AG04450 (cell line): ENCODE measurements at places on chromosomes 7 and 10. TPM values are rescaled to one million over a fixed set of nuclear protein-coding genes. Genes with fewer than 3 reads are reported as not detected.
A peak's percentile ranks its signal among the peaks of the same experiment; 100 is the strongest.

The SPDYE16 gene
- not detected in 2 replicates for polyA plus RNA-seq

- no peak for DNase-seq
These were observed 258.0 kb downstream of the XPNPEP1 start for GRCh38 chr10:109665321-109665720.

The ZP3 gene
- polyA plus RNA-seq, result 0.63 and 1.0 TPM in 2 replicates

DNA sequence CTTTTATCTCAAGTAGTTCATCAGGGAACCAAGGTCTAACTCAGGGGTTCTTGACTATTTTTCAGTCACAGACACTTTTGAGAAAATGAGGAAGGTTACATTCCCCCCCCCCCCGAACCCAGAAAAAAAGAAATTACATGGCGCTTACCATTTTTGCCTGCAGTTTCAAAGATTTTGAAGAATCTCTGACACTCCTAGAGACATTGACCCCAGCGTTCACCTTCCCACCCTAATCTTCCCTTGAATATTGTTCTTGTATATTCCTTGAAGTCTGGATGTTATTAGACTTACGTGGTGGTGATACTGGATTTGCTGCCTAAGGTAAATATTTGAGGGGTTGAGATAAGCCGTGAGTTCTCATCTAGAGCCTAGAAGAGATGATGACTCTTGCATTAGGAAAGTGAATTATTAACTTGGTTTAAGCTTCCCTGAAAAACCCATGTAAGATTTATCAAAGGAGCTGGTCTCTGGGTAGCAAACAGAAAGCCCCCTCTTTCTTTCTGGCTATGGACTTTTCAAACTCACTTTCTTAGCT, 245.7 kb upstream of the FOXK1 start:
- no peak for DNase-seq

DNA sequence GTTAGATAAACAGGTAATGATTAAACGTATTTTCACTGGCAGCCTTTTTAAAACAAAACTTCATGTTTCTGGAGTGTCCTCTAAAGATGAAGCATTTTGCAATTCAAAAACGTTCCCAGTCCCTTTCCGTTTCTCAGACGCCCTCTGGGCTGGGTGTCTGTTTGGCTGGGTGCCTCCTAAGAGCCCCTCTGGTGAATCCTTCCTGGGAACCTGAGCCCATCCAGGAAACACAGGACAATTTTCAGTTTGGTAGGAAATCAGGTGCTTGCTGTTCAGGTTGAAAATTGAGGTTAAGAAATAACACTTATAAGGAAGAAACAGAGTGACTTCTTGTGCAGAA, 76.7 kb downstream of the CHN2 start:
- DNase-seq, result no peak

The MSMB gene
- polyA plus RNA-seq, result not detected in 2 replicates

The IRF5 gene
- polyA plus RNA-seq, result 0.04 and 0.06 TPM in 2 replicates

DNA sequence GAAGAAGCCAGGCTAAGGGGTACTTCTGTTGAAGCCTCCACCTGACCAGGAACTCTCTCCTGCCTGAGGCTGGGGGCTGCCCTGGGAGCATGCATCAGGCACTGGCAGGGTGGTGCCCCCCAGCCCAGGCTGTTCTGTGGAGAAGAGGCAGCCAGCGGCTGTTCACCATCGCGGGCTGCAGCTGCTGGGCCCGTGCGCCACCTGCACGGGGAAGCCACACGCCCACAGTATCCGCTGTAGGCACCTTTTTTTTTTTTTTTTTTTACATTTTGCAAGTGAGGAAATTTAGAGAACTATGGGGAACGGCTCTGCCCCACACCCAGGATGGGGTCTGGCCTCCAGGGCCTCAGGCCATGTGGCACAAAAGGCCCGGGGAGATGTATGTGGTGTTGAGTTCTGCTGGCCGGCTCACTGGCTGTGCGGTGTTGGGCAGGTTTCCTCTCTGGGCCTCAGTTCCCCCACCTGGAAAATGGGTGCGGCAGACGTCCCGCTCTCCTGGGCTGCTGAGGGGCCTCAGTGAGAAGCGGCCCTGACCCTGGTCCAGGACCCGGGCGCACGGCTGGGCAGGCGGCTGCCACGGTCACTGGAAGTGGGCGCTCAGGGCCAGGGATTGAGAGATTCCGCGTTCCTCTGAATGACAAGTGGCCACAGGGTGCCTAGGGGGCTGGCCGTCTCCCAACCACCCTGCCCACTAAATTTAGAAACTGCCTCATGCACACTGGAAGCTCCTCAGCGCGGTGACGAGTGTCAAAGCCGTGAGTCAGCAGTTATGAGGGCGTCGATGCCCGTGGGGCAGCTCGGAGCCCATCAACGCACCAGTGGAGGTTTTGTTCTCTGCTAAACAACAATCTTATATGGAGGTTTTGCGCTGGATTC, 8.8 kb upstream of the INTS1 start:
- no peak for DNase-seq

The CPA1 gene
- 0.07 and 0.09 TPM in 2 replicates for polyA plus RNA-seq

The GPR141 gene
- not detected in 2 replicates for polyA plus RNA-seq

GRCh38 chr10:101827919-101828600, 9.8 kb upstream of the OGA start:
- DNase-seq, result no peak

DNA sequence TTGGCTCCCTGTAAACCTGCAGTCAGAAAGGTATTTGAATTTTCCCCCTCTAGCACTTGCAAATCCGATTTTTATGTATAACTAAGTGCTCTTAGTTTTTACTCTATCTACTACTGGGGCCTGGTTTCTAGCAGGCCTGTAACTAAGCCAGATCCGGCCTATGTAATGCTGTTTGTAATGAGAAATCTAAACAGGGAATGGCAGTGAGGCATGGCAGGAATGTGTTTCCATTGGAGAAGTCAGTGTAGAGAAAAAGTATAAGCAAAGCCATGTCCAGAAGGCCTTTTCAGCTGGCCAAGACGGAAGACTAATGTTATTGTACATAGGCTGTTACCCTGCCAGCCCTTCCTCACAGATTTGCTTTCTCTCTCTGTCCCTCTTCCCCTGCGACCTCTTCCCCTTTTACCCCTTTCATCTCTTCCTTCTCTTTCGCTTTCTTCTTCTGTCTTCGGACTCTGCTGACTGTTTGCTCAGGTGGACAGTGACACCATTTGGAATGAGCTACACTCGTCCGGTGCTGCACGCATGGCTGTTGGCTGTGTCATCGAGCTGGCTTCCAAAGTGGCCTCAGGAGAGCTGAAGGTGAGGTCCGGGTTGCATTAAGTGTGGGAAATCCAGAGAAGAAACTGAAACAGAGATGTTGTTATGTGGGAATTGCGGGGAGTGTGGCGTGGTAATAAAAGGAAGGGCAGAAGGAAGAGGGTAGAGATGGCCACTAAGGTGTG, 297.5 kb downstream of the HDAC9 start:
- peak; percentile 48 for DNase-seq

The ANKRD61 gene
- 0.19 and 0.22 TPM in 2 replicates for polyA plus RNA-seq

The INMT gene
- polyA plus RNA-seq, result 6.6 and 7.6 TPM in 2 replicates

The NCOA4 gene
- polyA plus RNA-seq, result 139 and 171 TPM in 2 replicates

GRCh38 chr10:133307776-133308420, 774 bp downstream of the TUBGCP2 start:
- DNase-seq, result no peak

DNA sequence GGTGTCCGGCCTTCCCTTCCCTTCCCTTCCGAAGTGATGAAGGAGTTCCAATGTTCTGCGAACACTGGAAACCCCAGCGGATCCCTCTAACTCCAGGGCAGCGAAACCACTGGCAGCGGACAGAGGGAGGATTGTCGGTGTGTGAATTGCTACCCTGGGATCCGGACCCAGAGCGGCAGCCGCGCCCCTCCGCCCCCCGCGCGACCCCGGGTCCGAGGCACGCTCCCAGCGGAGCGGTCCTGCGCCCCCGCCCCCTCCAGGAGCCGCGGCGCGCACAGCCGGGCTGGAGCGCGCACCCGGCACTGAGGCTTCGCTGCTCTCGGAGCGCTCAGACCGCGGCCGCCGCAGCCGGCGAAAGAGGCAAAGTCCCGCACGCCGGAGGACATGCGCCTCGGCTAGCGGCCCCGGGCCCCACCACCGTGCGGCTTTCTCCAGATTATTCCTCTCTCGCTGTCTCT, at the start of gene PTPRZ1:
PTPRZ1 (plus strand) TSS at position 331 of the 458 bp plus-strand sequence. CDS start 339 bp downstream, outside the sequence.
- no peak for DNase-seq

- DNase-seq, result no peak
These were observed 211.7 kb upstream of the KLF6 start for GRCh38 chr10:3996697-3997096.

GRCh38 chr7:91082852-91083495, 181.3 kb upstream of the FZD1 start:
- DNase-seq, result no peak

The FEZF1 gene
- not detected in 2 replicates for polyA plus RNA-seq

DNA sequence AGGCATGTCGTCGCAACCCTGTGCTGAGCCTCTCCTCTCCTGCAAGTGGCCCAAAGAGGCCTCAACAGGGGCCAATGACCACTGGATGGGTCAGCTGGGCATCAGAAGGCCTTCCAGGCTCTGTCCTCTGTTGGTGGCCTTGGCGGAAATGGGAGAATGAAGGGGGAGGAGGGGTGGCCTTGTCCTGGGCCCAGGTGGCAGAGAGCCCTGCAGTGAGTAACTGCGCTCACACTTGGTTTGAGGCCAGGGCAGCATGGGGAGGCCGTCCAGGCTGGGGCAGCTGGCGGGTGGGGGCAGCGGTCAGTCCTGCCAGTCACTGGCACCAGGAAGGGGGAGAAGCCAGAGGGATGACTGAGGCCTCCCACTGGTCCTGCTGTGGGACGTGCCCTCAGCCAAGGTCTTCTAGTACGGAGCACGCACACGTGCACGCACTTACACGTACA, 59.8 kb downstream of the LHPP start:
- no peak for DNase-seq

DNA sequence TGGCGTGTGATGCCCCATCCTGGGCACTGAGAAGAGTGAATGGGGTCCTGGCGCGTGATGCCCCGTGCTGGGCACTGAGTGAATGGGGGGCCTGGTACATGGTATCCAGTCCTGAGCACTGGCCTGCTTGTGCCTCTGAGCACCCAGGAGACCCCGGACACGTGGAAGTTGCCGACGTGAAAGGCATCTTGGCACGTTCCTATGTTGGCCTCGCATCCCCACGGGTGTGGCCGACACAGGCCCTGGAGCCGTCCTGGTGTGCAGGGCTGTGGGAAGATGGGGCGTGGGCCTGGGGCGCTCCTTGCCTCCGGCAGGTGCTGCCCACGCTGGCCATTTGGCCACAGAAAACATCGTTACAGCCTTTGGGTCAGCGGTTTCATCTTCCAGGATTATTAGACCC, 35.5 kb downstream of the CFAP46 start:
- no peak for DNase-seq

- no peak for DNase-seq
These were observed 393.6 kb downstream of the CNTNAP2 start for GRCh38 chr7:146510088-146510680.

The OR2F2 gene
- not detected in 2 replicates for polyA plus RNA-seq

DNA sequence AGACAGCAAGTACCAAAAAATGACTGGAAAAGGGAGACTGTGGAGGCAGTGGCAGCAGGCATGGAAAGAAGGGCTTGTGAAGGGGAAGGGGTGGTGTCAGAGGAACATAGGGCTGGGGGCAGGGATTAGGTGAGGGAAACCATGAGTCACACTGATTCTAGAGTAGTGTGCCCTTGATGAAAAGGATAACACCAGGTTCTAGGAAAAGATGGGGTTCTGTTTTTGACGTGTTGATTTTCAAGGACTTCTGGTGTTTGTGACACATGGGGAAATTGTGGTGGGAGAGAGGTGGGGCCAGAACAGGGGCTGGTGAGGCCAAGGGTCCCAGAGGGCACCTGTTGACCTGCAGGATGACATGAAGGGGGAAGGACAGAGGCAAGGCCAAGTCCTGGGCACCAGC, 57.1 kb downstream of the FIGNL1 start:
- no peak for DNase-seq

GRCh38 chr7:158416283-158416933, 171.2 kb downstream of the PTPRN2 start:
- no peak for DNase-seq

DNA sequence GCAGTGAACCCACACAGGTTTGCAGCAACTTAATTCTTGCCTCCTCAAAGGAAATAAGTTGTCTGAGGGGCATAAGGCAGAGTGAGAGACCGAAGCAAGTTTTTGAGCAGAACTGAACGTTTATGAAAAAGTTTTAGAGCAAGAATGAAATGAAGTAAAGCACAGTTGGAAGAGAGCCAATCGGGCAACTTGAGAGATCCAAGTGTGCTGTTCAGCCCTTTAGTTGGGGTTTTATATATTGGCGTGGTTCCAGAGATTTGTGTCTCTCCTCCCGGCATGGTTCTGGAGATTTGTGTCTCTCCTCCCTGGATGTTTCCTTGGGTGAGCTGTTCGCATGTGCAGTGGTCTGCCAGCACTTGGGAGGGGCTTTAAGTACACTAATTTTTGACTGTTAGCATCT, 141.4 kb upstream of the DGKB start:
- no peak for DNase-seq

- DNase-seq, result no peak
These were observed 372.4 kb downstream of the SUGCT start for GRCh38 chr7:40507166-40507565.

- DNase-seq, result no peak
These were observed 298.1 kb downstream of the CRPPA start for GRCh38 chr7:16123117-16123770.

The CRYGN gene
- not detected in 2 replicates for polyA plus RNA-seq

DNA sequence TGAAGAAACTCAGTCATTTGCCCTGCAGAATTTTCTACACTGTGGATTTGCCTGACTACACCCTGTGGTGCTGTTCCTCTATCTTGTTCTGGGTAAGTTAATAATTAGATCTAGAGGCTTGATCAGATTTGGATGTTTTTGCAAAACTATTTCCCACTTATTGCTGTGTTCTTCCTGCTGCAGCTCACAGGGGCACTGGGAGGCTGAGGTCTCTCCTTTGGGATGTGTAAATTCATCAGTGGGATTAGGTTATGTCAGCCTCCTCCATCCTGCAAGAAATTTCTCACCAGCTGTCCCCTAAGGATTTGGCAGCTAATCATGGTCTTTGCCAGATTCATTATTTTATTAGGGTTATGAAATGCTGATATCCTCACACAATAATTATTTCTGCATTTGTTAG, 148.1 kb upstream of the ZNF32 start:
- no peak for DNase-seq

DNA sequence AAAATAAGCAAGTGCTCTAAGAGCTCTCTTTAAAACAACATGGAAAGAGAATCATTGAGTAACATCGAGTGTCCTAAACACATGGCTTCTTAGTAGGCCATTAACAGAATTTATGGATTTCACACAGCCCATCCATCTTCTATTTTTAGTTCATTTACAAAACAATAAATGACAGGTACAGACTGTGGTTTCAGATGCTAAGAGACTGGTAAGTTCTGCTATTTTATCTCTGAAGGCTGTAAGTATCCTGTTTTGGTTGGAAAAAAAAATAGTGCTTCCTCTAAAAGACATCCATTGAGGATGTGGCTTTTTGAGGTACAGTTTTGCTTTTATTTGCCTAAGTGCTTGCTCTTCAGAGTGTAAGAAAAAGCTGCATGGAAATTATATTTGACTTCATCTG, 27.4 kb upstream of the GNAI1 start:
- no peak for DNase-seq

DNA sequence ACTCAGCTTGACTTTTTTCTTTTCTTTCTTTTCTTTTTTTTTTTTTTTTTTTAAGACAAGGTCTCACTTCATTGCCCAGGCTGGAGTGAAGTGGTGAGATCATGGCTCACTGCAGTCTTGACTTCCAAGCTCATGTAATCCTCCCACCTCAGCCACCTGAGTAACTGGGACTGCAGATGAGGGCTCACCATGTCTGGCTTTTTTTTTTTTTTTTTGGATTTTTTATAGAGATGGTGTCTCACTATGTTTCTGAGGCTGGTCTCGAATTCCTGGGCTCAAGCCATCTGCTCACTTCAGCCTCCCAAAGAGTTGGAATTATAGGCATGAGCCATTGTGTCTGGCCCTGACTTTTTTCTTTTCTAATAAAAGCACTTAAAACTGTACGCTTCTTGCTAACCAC, 358.2 kb upstream of the IGFBP3 start:
- DNase-seq, result no peak
